Gastroesophageal sphincter (tissue), 4 donors: ENCODE measurements at places on chromosomes 4 and X. TPM values are rescaled to one million over a fixed set of nuclear protein-coding genes. Genes with fewer than 3 reads are reported as not detected.

The TXLNG gene
- total RNA-seq, result 16.8 TPM

The RTL3 gene
- 8.1 TPM for total RNA-seq

The RS1 gene
- total RNA-seq, result not detected

The GAGE1 gene
- not detected for total RNA-seq

GRCh38 chr4:182555997-182556418 lies 312.8 kb downstream of the TENM3 start:
- no peak for ATAC-seq

DNA sequence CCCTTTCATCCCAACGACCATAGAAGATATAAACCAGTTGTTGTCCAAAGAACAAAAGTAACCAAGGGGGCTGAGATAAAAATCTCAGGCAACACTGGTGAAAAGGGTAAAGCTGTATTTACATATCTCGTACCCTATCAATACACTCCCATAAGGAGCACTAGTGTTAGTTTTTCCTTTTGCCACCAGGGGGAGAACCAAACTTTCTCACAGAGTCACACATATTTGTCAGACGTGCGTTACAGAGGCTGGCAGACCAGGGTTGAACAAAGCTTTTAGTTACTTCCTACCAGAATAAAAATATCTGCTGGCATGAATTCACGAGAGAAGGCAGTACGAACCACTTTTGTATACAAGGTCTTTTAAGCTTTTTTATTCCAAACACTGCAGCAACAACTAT lies 88.3 kb downstream of the AMELX start:
- ATAC-seq, result peak; percentile 70

DNA sequence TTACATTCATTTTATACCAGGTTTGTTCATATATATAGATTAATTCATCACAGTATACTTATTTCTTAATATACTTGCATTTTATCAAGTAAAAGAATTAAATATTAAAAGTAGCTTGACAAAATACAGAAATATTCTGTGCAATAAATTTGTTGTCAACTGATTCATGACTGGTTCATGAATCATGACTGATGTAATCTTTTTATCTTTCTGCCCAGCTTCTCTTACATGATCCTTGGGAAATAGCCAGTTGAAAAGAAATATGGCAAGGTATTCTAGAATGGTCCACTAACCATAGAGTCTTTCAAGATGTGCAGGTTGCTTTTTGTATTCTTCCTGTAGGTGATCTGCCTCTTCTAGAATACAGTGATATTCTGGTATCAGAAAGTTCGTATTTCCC lies 4.2 kb upstream of the CCNA2 start:
- ATAC-seq, result no peak

The TMEM31 gene
- not detected for total RNA-seq

The NUDT11 gene
- total RNA-seq, result 5.1 TPM

The AMTN gene
- total RNA-seq, result not detected

DNA sequence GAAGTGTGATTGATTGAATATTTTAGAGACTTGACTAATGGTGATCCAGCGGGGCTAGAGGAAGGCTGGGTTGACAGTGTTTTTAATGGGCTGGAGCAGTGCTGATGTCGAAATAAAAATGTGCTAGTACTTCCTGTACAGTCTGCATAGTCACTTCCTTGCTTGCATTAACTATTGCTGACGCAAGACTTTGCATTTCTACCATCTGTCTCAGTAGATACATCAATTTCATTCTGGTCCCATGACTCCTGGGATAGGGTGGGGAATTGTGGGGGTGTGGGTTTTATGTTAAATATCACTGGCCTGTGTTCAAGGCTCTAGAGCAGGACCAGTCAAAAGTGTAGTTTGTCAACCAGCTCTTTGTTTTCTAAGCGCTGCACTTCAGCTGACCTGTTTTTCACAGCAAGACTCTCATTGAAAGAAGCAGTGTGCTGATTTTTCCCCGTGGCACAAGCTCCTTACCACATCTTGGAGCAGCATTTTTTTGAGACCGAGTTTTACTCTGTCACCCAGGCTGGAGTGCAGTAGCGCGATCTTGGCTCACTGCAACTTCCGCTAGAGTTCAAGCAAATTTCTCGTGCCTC lies 35.2 kb upstream of the PHEX start:
- ATAC-seq, result peak; percentile 71

DNA sequence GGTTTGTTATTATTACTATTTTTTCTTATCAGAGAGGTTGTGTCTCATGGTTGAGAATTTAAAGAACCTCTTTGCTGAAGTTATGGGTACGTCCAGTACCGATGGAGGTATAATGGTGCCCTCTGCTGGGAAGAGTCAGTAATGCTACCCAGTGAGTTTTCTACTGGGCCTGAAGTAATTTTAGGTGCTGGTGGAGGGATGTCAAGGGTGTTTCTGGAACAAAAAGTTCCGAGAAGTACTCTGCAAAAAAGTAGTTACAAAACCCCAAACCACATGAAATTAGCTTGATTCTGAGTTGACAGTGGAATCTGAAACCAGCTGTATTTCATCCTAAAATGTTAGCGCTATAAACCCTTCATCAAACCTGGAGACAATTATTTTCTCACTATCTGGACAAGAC lies 102.5 kb upstream of the MID1 start:
- peak; percentile 85 for ATAC-seq

DNA sequence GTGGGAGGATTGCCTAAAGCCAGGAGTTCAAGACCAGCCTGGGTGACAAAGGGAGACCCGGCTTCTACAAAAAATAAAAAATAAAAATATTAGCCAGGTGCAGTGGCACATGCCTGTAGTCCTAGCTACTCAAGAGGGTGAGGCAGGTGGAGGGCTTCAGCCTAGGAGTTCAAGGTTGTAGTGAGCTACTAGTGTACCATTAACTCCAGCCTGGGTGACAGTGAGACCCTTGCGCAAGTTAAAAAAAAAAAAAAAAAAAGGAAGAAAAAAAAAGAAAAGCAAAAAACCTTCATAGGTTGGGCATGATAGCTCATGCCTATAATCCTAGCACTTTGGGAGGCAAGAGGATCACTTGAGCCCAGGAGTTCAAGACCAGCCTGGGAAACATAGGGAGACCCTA lies 5.8 kb downstream of the SCLT1 start:
- no peak for ATAC-seq

The MUC7 gene
- not detected for total RNA-seq

GRCh38 chrX:13472975-13473374 lies 96.4 kb upstream of the EGFL6 start:
- no peak for ATAC-seq

DNA sequence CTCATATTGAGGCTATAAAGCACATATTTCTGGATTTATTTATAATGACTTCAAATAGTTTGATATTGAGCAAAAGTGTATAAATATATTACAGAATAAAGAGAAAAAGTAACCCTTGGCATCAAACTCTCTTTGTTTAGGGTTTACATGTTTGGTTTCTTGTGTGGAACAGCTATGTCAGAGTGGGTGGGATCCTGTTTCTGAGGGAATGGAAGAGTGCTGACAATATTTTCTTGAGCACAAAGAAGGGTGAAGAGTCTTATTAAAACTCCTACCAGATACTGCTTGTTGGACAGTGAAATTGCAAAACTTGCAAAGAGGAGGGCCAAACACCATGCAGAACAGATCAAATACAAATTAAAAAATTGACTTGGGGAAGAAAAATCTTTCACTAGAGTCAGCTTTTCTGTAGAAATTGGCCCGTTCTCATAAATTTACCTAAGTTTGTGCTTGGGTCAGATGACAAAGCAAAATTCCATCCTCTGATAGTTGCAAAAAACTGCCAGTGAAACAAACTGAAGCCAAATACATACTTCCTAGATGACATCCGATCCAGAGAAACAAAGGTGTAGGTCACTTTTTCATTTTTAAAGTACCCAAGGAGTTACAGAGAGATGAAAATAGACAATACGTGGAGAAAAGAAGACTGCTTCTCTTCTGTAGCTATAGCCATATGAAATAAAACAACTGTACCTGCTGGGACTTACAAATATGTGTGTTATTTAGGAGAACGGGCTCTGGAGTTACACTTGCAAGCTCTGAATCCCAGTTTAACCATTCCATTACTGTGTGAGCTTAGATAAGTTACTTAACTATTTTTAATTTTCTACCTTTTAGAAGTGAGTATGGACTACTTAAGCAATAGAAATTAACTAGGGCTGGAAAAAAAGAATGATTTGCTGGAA lies 133.3 kb downstream of the MAML3 start:
- ATAC-seq, result no peak

DNA sequence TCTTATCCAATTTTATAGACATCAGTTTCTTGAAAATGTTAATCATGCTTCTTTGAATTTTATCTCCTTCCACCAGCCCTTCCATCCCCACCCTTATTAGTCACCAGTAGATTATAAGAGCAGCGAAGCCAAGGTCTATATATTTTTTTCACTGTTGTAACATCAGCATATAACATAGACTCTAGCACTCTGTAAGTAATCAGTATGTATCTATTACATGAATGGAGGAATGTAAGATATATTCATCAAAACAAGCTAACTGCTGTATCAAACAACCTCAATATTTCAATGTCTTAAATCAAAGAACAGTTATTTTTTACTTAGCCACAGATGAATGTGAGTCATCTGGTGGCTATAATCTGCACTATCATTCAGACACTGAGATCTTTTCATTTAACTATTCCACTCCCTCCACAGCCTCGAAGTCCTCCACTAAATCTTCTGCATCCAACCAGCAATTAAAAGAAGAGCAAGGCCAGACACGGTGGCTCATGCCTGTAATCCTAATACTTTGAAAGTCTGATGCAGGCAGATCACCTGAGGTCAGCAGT lies 178.9 kb downstream of the CENPC start:
- no peak for ATAC-seq

DNA sequence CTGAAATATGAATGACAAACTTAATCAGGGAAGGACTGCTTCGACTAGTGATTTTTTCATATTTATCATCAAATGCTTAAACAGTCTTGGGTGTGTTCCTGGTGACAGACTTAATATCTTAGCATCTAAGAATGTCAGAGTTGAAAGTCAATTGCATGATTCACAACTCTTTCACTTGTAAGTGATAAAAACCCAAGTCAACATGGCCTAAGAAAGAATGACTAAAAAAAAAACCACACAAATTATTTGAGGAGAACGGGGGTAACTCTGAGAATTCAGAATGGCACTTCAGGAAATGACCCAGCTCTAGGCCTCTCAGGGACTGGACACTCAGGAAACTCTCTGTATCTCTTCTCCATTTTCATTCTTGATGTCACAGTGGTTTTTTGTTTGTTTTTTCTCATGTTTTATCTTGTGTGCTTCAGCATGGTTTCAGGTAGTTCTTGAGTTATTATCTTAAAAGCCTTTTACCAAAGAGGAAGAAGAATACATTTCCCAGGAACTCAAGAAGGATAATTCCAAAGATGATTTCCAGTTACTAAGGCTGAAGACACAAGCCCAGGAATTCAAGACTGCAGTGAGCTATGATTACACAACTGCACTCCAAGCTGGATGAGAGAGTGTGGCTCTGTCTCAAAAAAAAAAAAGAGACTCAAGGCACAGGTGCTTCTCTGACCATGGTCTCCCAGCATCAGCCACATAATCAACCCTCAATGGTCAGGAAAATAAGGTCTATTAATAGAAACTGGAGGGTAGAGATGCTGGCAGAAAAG lies 1697.8 kb upstream of the IGFBP7 start:
- no peak for ATAC-seq

- no peak for ATAC-seq
Measured at GRCh38 chrX:112355931-112356330, 273.4 kb upstream of the TRPC5 start.

DNA sequence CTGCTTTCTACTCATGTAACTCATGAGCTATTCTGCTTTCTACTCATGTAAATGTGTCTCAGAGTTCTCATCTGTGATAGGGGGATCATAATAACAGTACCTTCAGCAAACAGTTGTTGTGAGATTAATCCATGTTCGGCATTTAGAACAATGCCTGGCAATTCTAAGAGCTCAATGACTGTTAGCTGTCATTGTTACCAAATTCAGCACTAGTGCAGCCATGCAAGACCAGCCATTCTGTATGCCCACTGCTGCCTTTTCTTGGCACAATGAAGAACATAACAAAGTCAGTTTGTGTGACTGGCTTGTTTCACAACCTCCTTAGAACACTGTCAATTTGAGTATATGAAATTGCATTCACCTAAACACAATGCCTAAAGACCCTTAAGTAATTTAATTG lies 163.2 kb downstream of the ANK2 start:
- no peak for ATAC-seq

The CLCN4 gene
- 2.2 TPM for total RNA-seq

GRCh38 chr4:6150046-6150735 lies 50.2 kb downstream of the JAKMIP1 start:
- ATAC-seq, result no peak

DNA sequence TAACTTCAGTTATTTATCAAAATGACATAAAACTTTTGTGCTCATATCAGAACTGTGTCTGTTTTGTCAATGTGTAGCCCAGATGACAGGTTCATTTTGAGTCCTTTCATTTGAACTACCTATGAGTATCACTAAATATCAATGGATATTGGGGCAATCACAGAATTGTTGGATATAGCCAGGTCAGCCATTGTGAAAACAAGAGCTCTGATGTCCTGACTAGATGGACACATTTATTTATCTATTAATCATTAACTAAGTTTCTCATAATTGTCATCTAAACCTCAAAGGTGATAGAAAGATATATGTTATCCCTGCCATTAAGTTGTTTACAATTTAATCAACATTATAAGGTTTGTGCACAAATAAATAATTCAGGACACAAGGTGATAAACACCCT lies 638.3 kb upstream of the GRIA3 start:
- ATAC-seq, result no peak

The RLIM gene
- 30.2 TPM for total RNA-seq

The TSPAN6 gene
- 16.2 TPM for total RNA-seq

GRCh38 chrX:14022019-14022418 lies 7.7 kb downstream of the GEMIN8 start:
- ATAC-seq, result no peak

DNA sequence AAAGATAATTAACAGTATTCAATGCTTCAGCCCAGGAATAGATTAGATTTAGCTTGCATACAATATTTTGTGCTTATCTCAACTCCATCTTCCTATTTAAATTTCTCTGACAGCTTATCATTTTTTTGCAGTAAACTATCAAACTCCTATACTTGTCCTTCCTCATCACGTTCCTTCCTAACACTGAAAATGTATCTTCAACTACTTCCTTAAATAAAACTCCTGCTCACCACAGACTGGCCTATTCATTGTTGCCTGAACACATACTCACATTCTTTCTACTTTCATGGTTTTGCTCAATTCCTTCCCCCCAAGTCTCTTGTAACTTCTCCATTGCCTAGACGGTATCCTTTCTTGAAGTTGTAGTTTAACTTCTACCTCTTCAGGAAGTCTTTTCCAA lies 28.5 kb upstream of the PTPN13 start:
- no peak for ATAC-seq

DNA sequence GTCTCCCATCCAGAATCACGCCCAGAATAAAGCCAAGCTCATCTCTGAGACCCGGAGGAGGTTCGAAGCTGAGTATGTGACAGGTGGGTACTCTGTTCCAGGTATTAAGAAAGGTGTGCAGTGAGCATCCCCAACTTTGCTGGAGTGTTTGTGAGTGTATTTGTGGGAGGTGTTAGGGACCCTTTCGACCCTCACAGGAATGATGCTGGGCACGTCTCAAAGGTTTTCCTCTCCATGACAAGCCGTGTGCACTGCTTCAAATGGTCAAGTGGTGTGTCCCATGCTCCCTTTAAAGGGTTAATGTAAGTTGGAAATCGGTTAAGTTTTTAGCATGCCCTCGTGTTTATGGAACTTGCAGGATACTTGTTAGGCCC lies 442 bp downstream of the MOSPD2 start:
- ATAC-seq, result no peak

- no peak for ATAC-seq
Measured at GRCh38 chr4:10080589-10081217, 35.9 kb downstream of the WDR1 start.

The ZMYM3 gene
- total RNA-seq, result 16.7 TPM

- ATAC-seq, result no peak
Measured at GRCh38 chr4:15714646-15715435, 12.0 kb downstream of the BST1 start.

The HMGB2 gene
- 45.1 TPM for total RNA-seq
